Naive thymus-derived CD4-positive, alpha-beta T cell (primary cell): ENCODE measurements at places on chromosomes 12 and 14. TPM values are rescaled to one million over a fixed set of nuclear protein-coding genes. Genes with fewer than 3 reads are reported as not detected.

Gene SERPINA1
- total RNA-seq, result 28.8 TPM

Gene CFAP73
- total RNA-seq, result 0.48 and 0.51 TPM in 2 replicates

Gene MIP
- not detected in 2 replicates for total RNA-seq

Gene KLRC4
- 11.8 TPM for total RNA-seq

Gene KLRC1
- 1.4 TPM for total RNA-seq

Gene CACNA1C
- total RNA-seq, result 0.16 TPM

Gene POTEG
- not detected for total RNA-seq

Gene KCNMB4
- 1.9 TPM for total RNA-seq

Gene ZDHHC22
- not detected for total RNA-seq

DNA sequence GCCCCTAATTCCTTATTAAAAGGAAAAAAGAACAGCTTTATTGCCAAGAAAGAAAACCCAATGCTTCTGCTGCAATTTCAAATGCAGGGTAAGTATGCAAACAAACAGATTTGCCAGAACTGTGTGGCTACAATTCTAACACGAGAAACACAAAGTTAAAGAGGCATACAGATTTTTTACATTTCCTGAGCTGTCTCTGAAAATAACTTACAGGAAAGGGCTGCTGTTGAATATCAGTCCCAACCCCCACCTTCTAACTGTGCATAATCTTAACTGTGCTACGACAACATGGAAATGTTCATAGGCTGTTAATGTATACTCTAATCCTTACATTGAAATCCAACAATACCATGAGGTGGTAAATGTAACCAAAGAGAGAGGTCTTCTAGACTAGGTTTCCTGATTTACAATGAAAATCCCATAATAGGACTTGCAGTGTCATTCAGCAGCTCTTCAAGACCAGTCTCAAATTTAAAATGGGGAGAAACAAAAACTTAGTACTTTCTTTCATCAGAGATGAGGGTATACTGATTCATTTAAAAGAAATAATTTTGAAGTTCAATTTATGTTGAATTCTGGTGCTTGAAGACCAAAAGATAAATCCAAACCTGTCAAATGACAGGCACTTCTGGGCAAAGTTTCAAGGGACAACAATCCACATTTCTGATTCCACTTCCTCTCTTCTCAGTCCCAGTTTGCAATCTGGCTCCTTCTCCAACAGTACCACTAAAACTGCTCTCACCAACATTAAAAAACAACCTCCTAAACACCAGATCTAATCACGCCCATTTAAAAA lies 14.4 kb downstream of the FGD6 start:
- no peaks in the 10 kb centered on the region for H3K27me3 ChIP-seq
- DNase-seq, result no peak
- H3K4me3 ChIP-seq, result no peak overlapping the region
- H3K4me1 ChIP-seq, result no peaks in the 10 kb centered on the region
- no peak overlapping the region for H3K27ac ChIP-seq

DNA sequence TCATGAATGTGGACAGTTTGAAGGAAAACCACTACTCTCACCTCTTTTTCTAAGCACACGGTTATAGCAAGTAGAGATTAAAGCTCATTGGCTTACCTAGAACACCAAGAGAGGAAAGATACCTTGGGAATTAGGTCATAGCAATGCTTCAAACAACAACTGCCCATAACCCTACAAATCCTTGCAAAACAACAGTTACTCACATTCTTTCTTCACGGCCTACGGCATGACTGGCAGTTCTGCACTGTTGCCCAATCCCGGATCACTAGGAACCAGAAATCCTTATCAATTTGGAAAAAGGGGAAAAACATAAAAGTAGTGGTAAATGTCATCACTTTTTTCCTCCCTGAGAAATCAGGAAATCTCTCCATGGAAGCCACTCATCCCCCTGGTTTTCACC lies 9.6 kb upstream of the ISM2 start:
- H3K36me3 ChIP-seq, result peaks cover 8% of the 10 kb centered on the region
- no peaks in the 10 kb centered on the region for H3K27me3 ChIP-seq
- H3K27ac ChIP-seq, result no peak overlapping the region
- no peak overlapping the region for H3K4me3 ChIP-seq
- no peaks in the 10 kb centered on the region for H3K4me1 ChIP-seq

DNA sequence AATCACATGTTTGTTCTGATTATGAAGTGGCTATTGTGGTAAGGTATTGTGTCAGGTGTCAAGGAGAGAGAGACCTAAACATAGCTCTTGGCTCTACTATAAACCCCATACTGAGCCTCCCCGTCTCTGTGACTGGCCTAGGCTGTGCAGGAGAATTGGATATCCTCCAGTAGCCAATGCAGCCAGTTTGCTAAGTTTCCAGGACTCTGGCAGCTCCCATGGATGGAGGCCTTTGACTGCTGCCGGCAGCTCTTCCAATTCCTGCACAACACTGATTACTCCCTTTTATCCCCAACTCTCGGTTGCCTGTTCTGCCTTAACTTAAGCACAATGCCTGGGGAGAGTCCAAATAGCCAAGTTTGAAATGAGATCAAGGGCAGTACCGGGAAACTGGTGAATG lies 59.3 kb downstream of the ABCC9 start:
- no peak overlapping the region for H3K27ac ChIP-seq
- no peak overlapping the region for H3K4me3 ChIP-seq
- DNase-seq, result no peak
- H3K4me1 ChIP-seq, result no peaks in the 10 kb centered on the region
- no peaks in the 10 kb centered on the region for H3K36me3 ChIP-seq

DNA sequence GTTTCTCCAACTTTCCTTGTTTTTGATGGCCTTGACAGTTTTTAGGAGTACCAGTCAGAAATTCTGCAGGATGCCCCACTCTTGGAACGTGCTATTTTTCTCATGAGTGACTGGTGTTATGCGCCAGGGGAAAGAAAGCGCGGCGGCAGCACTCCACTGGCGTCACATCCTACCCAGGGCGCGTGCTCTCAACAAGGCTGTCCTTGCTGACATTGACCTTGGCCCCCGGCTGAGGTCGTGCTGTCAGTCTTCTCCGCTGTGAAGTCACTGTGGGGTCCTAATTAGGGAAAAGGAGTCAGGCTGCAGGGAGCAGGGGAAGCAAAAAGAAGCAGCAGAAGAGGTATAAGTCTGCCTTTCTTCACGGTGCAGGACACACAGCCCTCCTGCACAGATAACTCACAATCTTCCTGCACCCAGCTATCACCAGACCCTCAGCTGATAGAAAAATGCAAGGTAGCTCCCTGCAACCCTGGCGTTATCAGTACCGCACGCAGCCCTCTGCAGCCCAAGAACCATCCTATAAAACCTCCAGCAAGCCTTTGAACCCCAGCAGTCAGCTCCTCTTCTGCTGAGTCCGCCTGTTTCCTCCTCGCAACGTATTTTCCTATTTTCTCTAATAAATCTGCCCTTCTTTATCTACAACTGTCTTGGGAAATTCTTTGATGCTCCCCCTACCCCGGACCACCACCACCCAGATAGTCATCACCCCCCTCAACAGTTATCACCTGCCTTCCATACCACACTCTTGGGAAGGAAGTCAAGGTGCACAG lies 48.0 kb upstream of the C14orf180 start:
- H3K27me3 ChIP-seq, result no peaks in the 10 kb centered on the region
- DNase-seq, result no peak
- no peak overlapping the region for H3K27ac ChIP-seq
- no peaks in the 10 kb centered on the region for H3K4me1 ChIP-seq
- no peaks in the 10 kb centered on the region for H3K36me3 ChIP-seq
- H3K4me3 ChIP-seq, result no peak overlapping the region

DNA sequence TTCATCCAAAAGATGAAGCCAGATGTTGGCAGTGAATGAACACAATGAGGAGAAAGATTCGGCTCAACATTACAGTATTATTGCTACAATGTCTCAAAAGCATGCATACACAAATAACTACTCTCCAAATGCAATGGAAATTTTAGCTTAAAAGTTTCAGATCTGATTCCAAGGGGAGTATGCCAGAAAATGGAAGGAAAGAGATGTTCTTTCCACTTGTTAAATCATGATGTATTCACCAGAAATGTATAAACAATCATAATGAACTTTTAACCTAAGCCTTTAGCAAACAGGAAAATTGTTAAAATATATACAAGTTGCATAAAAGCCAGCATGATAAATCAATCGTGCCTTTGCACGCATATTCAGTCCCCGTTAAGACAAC lies 62.1 kb downstream of the SH2B3 start:
- no peak overlapping the region for H3K27ac ChIP-seq
- no peak for DNase-seq
- peaks cover 6% of the 10 kb centered on the region for H3K36me3 ChIP-seq
- no peaks in the 10 kb centered on the region for H3K4me1 ChIP-seq
- H3K27me3 ChIP-seq, result no peaks in the 10 kb centered on the region
